Panc1 (cell line): ENCODE measurements at places on chromosomes 7 and 10. TPM values are rescaled to one million over a fixed set of nuclear protein-coding genes. Genes with fewer than 3 reads are reported as not detected.

Gene GAD2
- not detected for total RNA-seq

Gene FRAT1
- total RNA-seq, result 5.3 TPM

GRCh38 chr10:70432101-70432500, 9.4 kb downstream of the NODAL start:
- DNase-seq, result no peak

DNA sequence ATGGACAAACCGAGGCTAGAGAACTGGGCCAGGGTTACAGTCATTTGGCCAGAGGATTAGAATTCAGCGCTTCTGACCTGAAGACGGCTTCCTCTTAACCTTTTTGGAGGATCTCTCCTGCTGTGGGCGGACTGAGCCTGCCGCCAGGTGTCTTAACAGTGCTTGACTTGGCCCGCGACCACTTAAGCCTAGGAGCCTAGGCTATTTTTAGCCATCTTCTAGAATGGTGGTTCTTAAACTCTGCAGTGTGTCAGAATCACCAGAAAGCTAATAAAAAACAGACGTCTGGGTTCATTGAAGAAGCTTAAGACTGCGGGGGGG, 722 bp downstream of the MDH2 start:
- DNase-seq, result no peak

DNA sequence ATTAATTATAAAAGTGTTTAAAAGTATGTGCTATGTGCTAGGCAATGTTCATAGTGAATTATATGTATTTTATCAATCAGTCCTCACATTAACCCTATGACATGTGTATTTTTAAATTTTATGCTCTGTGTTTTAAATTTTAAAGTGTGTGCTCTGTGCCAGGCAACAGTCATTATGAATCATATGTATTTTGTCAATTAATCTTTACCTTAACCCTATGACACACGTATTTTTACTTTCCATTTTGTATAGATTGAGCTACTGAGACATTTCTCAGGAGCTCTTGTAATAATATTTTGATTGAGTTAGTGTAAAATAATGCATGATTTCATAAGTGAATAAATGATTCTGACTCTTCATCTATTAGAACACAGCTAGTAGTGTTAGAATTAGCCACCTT, 117.8 kb downstream of the THSD7A start:
- no peak for DNase-seq

DNA sequence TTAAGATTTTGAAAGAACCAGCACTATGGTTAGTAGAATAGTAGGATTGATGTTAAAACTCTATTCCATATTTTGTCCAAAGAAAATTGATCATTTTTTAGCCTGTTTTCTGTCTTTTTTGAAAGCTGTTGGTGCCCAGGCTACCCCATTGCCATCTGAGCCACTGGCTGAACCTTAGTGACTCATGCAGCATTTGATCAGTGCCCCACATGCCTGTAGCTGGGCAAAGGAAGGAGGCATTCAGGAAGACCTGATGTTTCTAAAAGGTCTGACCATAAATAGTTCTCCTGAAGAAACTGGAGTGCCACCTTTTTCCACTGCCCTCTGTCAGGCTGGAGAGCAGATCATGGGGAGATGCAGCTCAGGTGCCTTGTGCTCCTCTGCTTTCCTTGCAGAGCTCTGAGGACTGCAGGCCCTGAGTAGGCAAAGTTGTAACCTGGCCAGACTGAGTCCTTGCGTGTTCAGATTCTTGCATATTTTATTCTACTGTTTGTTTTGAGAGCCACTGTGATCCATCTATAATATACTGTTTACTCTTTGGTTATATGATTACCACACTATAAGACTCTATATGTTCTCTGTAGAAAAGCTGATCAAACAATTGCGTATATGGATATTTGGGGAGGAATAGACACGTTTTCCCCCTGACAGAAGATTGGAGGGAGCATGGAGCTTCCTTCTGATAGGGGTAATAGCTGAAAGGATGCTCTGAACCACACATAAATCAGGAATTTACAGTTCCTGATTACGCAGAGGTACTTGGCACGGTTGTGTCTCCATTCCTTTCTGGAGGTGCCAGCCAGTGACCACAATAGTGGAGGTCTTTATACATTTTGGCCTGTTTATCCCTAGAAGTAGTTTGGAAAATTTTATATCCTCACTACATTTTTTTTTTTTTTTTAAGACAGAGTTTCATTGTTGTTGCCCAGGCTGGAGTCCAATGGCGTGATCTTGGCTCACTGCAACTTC, 48.9 kb upstream of the GJD4 start:
- no peak for DNase-seq
